ENCODE measurements at places on chromosomes 11 and 22.

GRCh38 chr11:7451520-7451919 is 33.8 kb upstream of the OLFML1 start:
- no peak for DNase-seq

DNA sequence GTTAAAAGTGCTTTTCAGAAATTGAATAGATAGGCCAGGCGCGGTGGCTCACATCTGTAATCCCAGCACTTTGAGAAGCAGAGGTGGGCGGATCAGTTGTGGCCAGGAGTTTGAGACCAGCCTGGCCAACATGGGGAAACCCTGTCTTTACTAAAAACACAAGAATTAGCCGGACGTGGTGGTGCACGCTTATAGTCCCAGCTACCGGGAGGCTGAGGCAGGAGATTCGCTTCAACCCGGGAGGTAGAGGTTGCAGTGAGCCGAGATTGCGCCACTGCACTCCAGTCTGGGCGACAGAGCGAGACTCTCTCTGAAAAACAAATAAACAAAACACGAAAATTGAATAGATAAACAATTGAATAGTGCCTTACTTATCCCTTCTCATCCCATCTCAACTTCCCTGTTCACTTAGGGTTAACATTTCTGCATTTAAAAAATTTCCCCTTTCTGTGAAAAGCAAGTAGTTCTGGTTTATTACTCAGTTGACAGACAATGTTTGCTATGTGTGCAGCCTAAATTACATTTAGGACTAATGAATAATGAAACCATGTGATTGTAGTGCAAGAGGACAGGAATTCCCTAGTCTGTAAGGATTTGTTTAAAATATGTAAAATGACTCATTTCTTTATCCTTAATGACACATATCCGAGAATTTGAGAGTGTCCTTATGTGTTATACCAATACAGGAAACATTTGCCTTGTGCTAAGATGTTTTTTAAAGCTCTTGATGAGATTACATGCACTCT is 6.0 kb downstream of the RNF169 start:
- DNase-seq: peak; percentile 7

DNA sequence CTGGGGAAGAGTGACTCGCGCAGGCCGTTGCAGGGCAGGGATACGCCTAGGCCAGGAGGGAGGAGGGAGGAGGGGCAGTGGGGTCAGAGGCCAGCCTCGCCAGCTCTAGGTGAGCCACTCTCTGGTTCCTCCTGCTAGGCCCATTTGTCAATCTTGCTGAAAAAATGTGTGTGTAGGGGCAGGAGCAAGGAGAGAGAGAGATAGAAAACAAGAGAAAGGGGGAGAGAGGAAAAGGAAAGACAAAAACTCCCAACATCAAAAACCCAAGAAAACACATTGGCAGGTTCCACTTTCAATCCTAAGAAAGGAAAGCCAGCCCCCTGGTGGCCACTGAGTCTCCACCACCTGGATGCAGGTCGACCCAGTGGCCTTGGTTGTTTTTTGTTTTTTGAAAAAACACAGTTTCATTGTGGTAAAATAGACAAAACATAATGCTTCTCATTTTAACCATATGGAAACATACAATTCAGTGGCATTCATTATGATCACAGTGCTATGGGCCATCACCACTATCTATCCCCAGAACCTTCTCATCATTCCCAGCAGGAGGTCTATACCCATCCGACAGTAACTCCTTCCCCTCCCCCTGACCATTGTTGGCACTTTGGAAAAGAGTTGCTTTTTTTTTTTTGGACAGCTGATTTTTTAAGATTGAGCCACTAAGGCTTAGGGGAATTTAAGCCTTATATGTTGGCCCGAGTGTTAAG is 10.9 kb downstream of the OMP start:
- no peak for DNase-seq

- DNase-seq: no peak
Observed at GRCh38 chr11:115642660-115643059, 138.4 kb upstream of the CADM1 start.

DNA sequence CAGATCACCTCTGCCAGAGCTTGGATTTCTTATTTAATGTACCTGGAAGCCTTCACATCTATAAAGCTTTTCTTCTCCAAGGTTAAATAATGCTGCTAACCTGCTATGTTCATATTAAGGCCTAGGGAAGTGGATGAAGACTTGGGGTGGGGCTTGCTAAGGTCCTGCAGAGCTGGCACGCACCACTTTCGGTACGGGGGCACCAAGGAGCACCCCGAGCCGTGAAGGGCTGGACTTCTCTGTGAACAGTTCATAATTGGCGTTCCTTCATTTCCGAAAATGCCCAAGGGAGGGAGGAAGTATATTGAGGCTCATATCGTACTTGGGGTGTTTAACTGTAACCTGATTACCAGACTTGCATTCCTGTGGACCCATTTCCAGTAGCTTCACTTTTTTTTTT is 59.6 kb downstream of the ST14 start:
- DNase-seq: no peak

DNA sequence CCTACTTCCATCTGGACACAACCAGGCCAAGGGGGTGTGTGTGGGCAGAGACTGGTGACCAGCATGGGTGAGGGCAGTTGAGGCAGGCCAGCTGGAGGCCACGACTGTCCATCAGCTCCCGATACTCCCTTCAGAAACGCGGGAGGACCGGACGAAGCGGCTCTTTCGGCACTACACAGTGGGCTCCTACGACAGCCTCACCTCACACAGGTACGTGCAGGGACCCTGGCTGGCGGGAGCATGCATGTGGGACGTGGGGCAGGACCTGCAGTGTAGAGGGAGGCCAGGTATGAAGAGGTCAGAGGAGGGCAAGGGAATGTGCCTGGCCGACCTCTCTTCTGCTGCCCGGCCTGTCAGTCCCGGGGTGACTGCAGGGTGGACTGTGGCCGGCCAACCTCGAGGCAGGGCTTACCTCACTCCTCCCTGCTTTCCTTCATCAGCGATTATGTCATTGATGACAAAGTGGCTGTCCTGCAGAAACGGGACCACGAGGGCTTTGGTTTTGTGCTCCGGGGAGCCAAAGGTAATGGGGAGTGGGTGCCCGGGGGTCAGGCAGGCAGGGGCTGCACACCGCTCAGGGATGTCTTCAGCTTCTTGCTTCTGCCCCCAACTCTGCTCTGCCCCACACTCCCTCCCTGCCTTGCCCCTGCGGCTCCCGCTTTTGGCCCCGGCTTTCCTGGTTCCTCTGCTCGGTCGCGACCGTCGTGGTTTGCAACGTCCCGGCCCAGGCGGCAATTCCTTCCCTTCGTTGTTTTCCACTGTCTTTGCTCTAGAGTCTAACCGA is 31.3 kb downstream of the SHANK3 start:
- no peak for DNase-seq

GRCh38 chr22:42470366-42471082 is 38.3 kb upstream of the NFAM1 start:
- no peak for DNase-seq

GRCh38 chr22:17767233-17768065 is 6.8 kb downstream of the BID start:
- DNase-seq: no peak

GRCh38 chr11:130381317-130381716 is 47.1 kb downstream of the ADAMTS8 start:
- DNase-seq: no peak

- no peak for DNase-seq
Observed at GRCh38 chr11:74297484-74297883, 14.0 kb downstream of the P4HA3 start.

DNA sequence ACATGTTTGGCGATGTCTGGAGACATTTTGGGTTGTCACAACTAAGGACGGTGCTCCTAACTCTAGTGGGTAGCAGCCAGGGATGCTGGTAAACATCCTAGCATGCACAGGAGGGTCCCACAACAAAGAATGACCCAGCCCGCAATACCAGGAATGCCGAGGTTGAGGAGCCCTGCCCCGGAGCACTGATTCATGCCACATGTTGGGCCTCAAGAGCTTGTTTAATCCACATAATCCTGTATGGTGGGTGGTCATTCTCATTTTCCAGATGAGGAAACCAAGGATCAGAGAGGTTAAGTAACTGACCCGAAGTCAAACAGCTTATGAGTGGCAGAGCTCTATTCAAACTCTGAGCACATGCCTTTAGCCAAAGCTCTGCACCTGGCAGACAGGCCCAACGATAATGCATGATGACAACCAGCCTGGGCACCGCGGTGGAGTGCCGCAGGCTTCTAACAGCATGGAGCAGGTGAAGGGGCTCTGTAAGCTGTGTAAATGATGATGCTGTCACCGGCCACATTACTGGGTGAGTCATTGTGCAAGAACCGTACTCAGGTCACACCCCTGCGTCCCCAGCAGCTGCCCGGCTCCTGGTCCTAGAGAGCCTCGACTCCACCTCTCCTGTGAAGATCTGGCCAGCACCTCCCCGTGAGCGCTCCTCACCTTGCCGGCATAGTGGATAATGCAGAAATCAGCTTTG is 58.6 kb downstream of the APOL1 start:
- no peak for DNase-seq

- DNase-seq: no peak
Observed at GRCh38 chr11:72072348-72072747, 8.0 kb downstream of the NUMA1 start.

GRCh38 chr11:35887737-35888136 is 56.1 kb upstream of the LDLRAD3 start:
- DNase-seq: no peak

- no peak for DNase-seq
Observed at GRCh38 chr11:68837583-68838571, 3.8 kb downstream of the CPT1A start.

- no peak for DNase-seq
Observed at GRCh38 chr11:60835534-60835846, 6.4 kb upstream of the CCDC86 start.

GRCh38 chr22:46047226-46047625 is 70.3 kb upstream of the WNT7B start:
- no peak for DNase-seq

DNA sequence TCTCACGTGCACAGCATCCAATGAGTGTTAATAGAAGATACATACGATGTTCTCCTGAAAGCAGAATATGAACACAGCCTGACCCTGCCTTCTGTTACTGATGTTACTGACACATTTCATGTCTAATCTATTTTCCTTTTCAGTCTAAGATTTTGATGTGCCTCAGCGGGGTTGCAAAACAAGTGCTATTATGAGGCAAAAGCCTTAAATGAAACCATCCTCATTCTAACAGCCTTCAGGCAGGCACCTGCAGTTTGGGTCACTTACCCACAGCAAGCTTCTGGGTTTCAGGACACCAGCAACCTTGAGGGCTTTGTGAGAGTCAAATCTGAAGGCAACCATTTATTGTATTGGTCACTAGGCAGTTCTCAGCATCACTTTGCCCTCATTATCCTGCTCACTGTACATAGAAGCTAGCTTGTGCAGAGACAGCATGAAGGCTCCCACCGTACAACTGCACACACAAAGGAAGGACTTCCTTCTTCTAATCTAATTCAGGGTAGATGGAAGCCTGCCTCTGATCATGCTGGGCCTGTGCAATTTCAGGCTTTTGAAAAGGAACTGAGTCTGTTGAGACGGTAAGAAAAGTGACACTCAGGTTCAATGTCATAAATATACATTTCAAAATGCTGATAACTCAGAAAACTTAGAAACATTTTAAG is 183.2 kb upstream of the PITPNB start:
- DNase-seq: no peak

DNA sequence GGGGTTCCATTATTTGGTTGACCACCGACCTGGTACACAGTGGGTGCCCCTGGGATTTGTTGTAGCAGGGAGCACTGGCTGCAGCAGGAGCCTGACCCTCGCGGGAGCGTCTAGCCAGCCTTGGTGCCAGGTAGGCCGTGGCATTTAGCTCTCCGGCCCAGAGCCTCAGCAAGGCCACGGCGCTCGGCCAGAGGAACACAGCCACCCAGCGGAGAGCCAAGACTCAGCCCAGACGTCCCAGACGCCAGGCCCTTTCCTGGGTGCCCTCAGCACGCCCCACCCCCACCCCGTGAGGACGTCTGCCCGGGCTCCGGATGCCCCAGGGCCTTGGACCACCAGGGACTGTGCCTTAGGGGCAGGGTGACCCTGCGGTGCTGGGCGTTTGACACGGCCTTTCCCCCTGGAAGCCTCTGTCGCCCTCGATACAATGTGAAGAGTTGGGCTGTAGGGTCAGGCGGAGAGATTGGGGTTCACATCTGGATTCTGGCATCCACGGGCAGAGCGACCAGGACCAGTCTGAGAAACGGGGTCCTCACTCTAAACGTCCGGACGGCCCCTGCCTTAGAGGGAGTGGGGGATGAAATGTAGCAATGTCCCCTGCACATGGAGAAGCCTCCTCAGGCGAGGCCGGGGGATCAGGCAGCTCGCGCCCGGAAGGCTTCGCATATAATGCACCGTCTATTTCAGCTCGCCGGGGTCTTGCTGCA is 99.2 kb upstream of the FGF3 start:
- DNase-seq: no peak

DNA sequence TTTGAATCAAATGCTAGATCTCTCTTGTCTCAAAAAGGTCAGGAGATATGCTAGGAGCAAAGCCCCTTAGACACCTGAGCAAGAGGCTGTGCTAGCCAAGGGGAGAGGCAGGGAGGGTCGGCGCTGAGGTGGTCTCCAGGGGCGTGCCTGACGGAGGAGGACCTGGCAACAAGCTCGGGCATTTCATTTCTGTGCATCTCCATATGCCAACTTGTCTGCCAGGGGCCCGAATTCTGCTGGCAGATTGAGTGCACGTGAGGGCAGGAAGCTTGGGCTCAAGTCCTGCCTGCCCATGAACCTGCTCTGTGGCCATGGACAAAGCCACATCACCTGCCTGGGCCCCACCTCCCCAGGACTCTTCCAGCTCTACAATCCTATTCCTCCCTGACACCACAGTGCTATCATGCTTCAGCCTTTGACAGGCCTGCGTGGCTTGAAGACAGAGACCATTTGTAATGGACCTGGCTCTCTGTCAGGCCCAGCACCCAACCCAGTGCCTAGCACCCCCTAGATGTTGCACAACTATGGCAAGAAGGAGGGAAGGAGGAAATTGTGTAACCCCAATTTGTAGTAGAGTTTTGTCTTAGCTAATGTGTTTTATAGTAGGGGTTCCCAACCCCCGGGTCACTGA is 16.3 kb upstream of the VSIG10L2 start:
- no peak for DNase-seq

DNA sequence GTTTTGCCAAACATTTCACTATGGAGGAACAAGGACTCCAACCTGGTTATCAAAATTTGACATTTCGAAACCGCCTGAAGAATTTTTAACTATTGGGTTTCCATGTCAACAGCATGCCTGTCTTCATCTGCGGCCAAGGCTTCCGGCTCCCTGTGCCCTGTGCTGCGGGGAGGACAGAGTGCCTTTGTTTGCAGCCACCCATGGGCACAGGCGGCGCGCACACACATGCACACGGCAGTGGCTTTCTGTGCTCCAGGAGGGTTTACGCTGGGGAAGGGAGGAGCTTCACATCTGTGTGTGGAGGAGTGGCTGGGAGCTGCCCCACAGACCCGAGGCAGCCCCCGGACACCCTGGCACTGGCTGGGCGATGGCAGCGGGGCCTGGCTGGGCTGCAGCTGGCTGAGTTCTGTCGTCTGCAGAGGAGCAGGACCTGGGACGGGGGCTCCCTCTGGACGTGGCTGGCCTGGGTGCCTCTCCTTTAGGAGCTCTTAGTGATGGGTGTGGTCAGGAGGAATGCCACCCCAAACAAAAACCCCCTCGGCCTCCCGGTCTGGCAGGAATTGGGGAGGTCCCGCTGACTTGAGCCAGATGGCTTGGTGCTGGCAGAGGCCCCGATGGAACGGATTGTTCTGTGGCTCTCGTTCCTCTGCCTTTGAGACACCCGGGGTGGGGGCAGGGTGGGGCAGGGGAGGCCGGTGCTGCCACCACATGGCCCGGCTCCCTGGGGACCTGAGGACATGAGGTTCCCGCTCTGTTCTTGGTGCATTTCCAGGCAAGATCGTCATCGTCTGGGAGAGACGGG is 1290.9 kb downstream of the BRD1 start:
- DNase-seq: no peak

GRCh38 chr11:6856871-6857270 is 6.0 kb upstream of the OR10A2 start:
- DNase-seq: no peak

- no peak for DNase-seq
Observed at GRCh38 chr11:125025968-125026367, 37.1 kb upstream of the SLC37A2 start.

Data from NCI-H460 (cell line).